NT2/D1 (cell line): ENCODE measurements at places on chromosomes 2 and 18.

- DNase-seq, result no peak
Measured at GRCh38 chr2:36729067-36729466, 32.6 kb downstream of the VIT start.

DNA sequence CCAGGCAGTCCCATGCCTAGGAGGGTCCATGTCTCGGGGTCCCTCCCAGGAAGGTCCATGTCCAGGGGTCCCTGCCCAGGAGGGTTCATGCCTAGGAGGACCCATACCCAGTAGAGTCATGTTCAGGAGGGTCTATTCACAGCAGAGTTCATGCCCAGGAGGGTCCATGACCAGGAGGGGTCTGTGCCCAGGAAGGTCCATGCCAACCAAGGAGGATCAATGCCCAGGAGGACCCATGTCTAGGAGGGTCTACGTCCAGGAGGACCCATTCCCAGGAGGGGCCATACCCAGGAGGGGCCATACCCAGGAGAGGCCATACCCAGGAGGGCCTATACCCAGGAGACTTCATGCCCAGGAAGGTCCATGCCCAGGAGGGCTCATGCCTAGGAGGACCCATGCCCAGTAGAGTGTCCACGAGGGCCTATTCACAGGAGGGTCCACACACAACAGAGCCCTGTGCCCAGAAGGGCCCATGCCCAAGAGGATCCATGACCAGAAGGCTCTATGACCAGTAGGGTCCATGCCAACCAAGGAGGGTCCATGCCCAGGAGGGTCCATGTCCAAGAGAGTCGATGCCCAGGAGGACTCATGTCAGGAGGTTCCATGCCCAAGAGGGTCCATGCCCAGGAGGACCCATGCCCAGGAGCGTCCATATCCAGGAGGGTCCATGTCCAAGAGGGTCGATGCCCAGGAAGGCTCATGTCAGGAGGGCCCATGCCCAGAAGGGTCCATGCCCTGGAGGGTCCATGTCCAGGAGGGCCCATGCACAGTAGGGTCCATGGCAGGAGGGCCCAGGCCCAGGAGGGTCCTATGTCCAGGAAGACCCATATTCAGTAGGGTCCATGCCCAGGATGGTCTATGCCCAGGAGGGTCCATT, 10.1 kb downstream of the GPR35 start:
- no peak for DNase-seq

DNA sequence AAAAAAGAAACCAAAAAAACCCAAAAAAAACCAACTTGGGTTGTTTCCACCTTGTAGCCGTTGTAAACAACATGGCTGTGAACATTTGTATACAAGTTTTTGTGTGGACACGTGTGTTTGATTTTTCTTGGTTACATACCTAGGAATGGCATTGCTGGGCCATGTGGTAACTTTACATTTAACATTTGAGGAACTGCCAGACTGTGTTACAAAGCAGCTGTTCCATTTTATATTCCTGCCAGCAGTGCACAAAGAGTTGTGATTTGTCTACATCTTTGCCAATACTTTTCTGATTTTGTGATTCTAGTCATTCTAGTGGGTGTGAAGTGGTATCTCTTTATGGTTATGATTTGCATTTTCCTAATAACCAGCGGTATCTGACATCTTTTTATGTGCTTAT, 22.5 kb downstream of the LPIN1 start:
- DNase-seq, result no peak

GRCh38 chr2:1804865-1805264, 60.5 kb upstream of the PXDN start:
- DNase-seq, result no peak

DNA sequence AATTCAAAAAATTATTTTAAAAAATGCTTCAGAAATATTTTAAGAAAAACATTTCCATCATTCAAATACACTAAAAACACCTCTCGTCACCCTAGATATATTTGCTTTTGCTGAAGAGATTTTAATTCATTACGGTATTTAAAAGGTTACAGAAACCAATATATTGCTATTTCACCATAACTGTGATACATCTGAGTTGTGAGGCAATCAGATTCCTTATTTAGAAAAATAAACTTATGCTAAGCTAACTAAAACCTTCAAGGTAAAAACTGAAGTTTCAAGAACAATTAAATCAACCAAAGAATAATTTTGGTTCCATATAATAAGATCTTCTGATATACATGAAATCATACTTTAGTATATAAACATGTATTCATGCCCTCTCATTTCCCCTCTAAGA, 32.8 kb downstream of the PELI1 start:
- DNase-seq, result no peak

DNA sequence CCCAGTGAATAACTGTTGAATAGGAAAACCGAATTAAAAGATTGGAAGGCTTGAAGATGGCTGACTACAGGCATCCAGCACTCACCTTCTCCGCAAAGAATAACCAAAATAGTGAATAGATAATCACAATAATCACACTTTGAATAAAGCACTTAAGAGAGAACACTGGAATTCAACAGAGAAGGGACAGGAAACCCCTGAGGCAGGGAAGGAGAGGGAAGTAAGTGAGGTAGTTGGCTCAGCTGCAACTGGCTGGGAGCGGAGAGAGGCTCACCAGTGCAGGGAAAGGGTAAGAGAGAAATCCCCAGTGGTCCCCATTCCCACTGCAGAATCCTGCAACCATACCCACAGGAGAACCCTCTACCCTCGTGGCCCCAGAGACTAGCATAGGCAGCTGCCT, 246.6 kb upstream of the NCKAP5 start:
- DNase-seq, result no peak

GRCh38 chr2:197372592-197372991, 62.0 kb upstream of the ANKRD44 start:
- DNase-seq, result no peak

GRCh38 chr2:233263045-233263570, 11.6 kb downstream of the ATG16L1 start:
- DNase-seq, result no peak

GRCh38 chr2:113112441-113112840, 15.0 kb upstream of the IL1RN start:
- no peak for DNase-seq

- DNase-seq, result no peak
Measured at GRCh38 chr18:68843473-68844089, 45.7 kb downstream of the CCDC102B start.

DNA sequence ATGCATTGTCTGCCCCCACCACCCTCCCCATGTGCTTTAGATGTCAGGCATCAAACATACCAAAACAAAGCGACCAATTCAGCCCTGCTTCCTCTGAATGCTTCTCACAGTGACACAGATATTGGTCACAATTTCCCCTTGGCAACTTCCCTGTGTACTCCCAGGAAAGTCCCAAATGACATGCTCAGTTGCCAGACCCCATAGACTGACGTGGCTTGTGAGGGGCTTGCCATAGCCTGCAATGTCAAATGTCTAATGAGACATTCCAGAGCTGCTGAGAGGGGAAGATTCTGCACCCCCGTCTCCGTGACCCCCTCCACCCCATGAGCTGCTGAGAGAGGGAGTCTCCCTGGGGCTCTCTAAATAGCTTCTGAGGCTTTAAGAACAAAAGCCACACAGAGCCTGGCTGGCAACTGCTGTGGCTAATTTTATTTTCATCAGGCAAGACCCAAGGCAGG, 47.3 kb downstream of the RFTN2 start:
- no peak for DNase-seq

GRCh38 chr2:138007431-138007830, 43.2 kb downstream of the HNMT start:
- DNase-seq, result no peak

GRCh38 chr2:209761566-209761965, 10.1 kb upstream of the UNC80 start:
- no peak for DNase-seq

GRCh38 chr2:170885130-170885791, 43.8 kb upstream of the GORASP2 start:
- DNase-seq, result no peak

DNA sequence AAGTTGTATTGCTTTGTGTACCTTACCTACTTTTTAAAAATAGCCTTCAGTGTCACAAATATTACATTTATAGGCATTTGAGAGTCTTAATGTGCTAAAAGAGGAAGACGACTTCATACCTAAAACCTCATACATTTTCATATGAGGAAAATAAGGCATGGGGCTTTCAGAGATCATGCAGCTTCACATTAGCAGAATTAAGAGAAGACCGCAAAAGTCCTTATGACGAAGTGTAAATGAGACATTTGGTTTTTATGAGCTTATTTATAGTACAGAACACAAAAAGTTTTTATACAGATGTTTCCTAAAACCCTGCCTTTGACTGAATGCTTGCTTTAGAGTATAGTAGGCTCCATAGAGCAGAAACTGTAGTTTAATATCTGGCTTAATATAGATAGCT, 10.1 kb upstream of the CCDC138 start:
- DNase-seq, result no peak
